ENCODE measurements at places on chromosomes 6 and 20.

GRCh38 chr6:154672086-154672485, 61.1 kb upstream of the SCAF8 start:
- no peak for DNase-seq

- no peak for DNase-seq
These were observed 180.5 kb downstream of the IBTK start for GRCh38 chr6:82066991-82067411.

DNA sequence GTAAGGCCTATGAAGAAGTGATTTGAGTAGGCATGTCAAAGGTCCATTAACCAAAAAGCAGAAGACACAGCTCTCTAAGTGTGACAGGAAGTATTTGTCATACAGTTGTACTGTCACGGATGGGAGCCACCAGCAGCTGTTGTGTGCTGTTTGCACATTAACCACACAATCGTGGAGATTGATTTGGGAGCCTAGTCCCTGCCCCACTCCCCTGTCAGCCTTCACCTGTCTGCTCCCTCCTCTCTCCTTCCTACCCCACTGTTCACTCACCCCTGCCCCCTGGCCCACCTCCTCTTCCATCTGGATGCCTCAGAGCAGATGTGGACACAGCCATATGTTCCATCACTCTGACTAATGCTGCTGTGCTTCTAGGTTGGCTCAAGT, 124.7 kb upstream of the SPACA1 start:
- no peak for DNase-seq

DNA sequence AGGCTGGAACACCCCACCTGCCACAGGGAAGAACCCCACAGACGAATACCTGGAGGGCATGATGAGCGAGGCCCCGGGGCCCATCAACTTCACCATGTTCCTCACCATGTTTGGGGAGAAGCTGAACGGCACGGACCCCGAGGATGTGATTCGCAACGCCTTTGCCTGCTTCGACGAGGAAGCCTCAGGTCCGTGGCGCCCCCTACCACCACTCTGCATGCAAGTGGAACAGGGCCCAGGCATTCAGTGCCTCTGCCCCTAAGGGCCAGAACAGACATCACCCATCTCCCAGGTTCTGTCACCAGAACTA, 6.6 kb downstream of the MYL9 start:
- DNase-seq = no peak

GRCh38 chr6:116392132-116393013, 21.6 kb downstream of the DSE start:
- DNase-seq = no peak
